ENCODE measurements at places on chromosomes 11 and 22. TPM values are rescaled to one million over a fixed set of nuclear protein-coding genes. Genes with fewer than 3 reads are reported as not detected.

DNA sequence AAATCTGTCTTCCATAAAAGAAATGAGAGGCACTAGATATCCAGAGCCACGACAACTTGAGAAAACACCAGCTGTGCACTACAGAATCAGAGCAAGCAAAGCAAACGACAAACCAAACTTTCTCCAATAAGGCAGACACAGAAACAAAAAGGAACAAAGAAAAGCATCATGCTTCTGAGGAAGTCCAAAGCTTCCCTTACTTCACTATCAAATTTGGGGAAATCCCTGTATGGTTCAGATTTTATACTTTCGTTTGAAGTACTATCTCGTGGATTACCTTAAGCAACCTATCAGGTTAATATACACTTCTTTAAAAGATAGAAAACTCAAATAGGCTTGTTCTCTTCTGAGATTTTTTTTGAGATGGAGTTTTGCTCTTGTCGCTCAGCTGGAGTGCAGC, 27.7 kb downstream of the ALG9 start:
- H3K27ac ChIP-seq, result no peak overlapping the region
- no peaks in the 10 kb centered on the region for H3K4me1 ChIP-seq
- H3K27me3 ChIP-seq, result no peaks in the 10 kb centered on the region

GRCh38 chr11:96049426-96049825, 125.5 kb upstream of the MTMR2 start:
- no peak overlapping the region for H3K4me3 ChIP-seq
- no peaks in the 10 kb centered on the region for H3K36me3 ChIP-seq
- no peak for DNase-seq
- no peaks in the 10 kb centered on the region for H3K27me3 ChIP-seq
- peaks cover 9% of the 10 kb centered on the region for H3K4me1 ChIP-seq
- H3K27ac ChIP-seq, result no peak overlapping the region

The TIMM10B gene
- total RNA-seq, result 81.9 TPM

DNA sequence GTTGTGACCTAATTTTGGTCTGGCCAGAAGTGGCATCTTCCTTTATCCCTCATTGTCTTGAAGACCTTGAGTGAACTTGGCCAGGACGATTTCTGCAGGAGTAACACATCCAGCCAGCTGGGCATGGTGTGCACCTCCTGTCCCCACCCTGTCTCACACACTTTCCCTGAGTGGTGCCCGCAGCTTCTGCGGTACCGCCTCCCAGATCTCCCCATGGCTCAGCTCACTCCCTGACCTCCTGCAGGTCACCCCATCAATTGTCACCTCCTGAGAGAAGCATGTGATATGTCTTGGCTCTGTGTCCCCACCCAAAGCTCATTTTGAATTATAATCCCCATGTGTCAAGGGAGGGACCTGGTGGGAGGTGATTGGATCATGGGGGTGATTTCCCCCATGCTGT, 50.2 kb upstream of the TP53I11 start:
- no peak overlapping the region for H3K4me3 ChIP-seq
- no peaks in the 10 kb centered on the region for H3K36me3 ChIP-seq
- no peaks in the 10 kb centered on the region for H3K4me1 ChIP-seq
- DNase-seq, result no peak
- H3K27me3 ChIP-seq, result no peaks in the 10 kb centered on the region

DNA sequence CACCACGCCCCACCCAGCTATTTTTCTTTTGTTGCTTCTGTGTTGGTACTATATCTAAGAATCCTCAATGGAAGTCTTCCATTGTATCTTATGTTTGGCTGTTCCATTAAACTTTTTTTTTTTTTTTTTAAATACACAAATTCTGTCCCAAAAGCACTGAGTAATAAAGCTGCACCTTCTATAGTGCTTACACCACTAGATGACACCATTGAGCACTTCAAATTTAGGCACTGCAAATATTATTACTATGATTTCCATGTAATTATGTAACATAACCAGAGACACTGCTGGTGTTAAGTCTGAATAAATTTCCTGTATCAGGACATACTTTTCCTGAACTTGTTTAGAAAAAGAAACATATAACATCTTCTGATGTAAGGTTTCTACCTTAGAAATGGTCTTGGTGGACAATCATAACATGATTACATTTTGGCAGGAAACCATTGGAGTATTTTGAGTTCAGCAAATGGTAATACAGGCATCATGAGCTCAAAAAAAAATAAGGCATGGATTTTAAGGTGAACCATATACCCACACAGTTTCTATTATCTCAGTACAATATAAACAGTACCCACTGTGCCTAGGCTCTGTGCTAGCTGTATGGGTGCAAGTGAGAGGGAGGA, 110.5 kb downstream of the ATG16L2 start:
- no peak for DNase-seq
- H3K4me3 ChIP-seq, result no peak overlapping the region
- H3K4me1 ChIP-seq, result peaks cover 19% of the 10 kb centered on the region
- no peak overlapping the region for H3K27ac ChIP-seq

The XKR3 gene
- not detected for total RNA-seq

The MS4A10 gene
- total RNA-seq, result not detected

The NF2 gene
- 53.7 TPM for total RNA-seq

The PTPRCAP gene
- total RNA-seq, result 1.9 TPM

- no peak overlapping the region for H3K4me3 ChIP-seq
- no peak overlapping the region for H3K27ac ChIP-seq
- peaks cover 49% of the 10 kb centered on the region for H3K36me3 ChIP-seq
- no peak for DNase-seq
- H3K4me1 ChIP-seq, result no peaks in the 10 kb centered on the region
Observed at GRCh38 chr22:49772692-49773091, 55.0 kb downstream of the BRD1 start.

The GSTT2 gene
- 0.28 TPM for total RNA-seq

The KCTD21 gene
- 31.4 TPM for total RNA-seq

DNA sequence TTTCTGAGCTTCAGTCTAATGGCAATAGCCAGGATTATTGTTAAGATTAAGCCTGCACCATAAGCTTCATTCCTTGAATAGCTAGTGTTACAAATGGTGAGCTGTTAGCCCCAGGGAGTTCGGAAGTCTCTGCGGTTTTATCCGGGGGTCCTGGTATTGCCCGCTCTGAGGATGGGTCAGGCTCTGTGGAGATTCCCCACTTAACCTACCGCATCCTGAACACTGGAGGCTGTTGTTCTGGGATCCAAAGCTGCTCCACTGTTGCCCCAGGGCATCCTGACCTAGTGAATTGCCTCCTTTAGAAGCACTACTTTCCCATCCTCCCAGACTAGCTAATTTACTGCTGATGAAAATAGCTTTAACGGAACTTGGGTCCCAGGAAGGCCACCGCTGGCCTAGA, 14.5 kb upstream of the PEX26 start:
- no peak overlapping the region for H3K27ac ChIP-seq
- no peak for DNase-seq
- no peaks in the 10 kb centered on the region for H3K36me3 ChIP-seq
- H3K4me1 ChIP-seq, result no peaks in the 10 kb centered on the region
- H3K4me3 ChIP-seq, result no peak overlapping the region

The LIPT2 gene
- total RNA-seq, result 3.4 TPM

The NLRP14 gene
- total RNA-seq, result 0.11 TPM
